ENCODE measurements at places on chromosomes 6 and 20.

DNA sequence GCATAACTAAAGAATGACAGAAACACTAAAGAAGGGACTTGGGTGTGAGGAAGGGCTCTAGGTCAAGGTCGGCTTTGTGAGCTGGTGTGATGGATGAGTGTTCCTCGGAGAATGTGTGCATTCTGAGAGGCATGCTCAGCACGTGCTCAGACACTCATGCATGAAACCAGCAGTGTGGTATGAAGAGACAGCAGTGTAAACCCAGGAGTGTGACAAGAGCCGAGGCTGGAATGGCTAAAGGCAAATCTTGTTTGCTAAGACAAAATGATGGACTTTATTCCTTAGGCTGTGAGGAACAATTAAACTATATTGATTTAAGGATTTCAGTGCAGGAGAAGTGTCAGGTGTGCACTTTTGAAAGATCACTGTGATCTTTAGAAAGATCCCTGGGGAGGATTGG, 107.4 kb upstream of the MAP7 start:
- no peak for DNase-seq

GRCh38 chr6:72035966-72036365, 149.6 kb downstream of the RIMS1 start:
- no peak for DNase-seq

- no peak for DNase-seq
Measured at GRCh38 chr6:52909131-52909530, 367 bp downstream of the GSTA3 start.

- no peak for DNase-seq
Measured at GRCh38 chr6:67411036-67411435, 1224.0 kb upstream of the ADGRB3 start.

DNA sequence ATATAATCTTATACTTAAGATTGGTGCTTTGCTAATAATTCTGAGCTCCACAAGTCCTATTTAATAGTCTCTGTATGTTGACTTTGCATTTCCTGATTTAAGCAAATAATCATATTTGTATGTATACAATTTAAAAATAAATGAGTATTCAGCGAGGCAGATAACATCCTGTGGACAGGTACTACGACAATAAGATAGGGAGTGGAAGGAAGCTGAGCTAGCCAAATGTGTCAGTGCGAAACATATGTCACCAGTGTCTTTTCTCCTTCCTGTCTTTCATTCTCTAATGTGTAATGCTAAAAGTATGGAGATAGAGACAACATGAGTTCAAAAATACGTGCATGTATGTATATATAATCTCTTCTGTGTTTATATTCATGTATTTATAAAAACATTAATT, 359.6 kb upstream of the KCNQ5 start:
- DNase-seq: no peak

DNA sequence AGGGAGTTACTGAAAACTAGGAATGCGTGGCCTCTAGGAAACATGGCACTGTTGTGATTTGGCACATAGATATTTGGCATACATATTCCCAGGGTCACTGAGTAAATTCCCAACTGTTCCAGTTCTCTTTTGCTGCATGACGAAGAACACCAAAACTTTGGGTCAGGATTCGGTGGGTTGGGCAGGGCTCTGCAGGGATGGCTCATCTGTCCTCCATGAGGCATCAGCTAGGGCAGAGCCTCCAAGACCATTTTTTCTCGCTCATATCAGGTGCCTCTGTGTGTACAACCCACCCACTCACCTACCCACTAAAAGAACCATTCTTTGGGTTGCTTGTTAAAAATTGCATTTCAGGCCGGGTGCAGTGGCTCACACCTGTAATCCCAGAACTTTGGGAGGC, 57.1 kb downstream of the SSR1 start:
- DNase-seq: no peak

GRCh38 chr20:59033616-59034165, 1.6 kb upstream of the ATP5F1E start:
- DNase-seq: no peak

GRCh38 chr20:63664861-63665594, 6.9 kb downstream of the RTEL1 start:
- DNase-seq: no peak

- DNase-seq: no peak
Measured at GRCh38 chr6:32602383-32602782, 12.7 kb upstream of the HLA-DRB1 start.

DNA sequence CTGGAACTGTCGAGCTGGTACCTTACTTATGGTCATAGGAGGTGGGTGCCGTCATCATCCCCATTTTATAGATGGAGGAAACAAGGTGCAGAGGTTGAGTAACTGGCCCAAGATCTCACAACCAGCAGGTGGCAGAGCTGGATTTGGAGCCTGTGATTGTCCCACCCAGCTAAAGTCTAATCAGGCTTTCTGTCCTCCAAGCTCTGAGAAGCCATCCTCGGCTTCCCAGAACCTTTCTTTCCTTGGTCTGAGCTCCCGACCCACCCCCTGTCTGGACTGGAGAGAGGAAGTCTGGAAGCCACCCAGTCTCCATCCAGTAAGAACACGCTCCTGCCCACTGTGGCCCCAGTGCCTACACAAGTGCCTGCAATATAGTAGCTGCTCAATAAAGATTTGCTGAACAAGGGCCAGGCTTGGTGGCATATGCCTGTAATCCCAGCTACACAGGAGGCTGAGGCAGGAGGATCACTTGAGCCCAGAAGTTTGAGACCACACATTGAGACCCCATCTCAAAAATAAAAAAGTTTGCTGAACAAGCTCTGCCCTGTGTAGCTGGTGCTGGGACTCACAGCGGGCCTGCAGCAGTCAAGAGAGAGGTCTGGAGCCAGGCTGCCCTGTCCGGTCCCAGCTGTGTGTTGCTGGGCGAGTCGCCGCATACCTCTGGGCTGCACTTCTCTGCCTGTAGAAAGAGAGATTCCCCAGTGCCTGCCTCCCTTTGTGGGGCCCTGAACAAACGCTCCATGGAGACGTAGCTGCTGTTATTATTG, 32.5 kb upstream of the DLGAP4 start:
- DNase-seq: no peak

DNA sequence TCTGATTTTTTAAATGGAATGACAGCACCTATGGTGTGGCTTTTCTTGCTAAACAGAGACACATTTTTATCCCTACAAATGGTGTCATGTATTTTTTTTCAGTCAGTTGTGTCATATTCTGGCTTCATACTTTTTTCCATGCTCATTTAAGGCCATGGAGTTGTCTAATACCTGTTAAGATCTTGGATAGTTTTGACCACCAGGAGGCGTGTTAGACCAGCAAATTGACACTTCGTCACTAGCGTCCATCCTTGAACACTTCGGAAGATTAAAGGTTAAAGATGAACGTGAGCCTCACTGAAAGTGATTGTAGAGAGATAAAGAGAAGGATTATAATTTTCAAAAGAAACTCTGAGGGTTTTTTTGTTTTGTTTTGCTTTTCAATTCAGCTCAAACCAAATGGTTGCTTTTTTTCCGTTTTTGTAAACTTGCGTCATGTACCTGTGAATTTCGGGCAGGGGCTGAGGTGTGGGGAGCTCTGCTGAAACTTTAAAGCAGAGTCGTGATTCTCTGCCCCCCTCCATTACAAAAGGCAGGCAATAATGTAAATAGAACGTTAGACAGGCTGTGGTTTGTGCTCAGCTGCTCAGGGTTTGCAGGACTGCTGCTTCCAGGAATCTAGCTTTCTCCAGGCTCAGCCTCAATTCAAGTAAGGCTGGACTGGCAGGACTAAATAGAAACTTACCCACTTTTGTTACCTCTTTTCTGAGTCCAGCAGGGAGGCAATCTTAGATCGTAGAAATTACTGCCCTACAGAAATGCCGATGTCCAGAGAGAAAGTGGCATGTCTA, 245.1 kb downstream of the FOXA2 start:
- no peak for DNase-seq

- DNase-seq: no peak
Measured at GRCh38 chr6:168934660-168935627, 318.7 kb downstream of the THBS2 start.

- DNase-seq: peak; percentile 58
Measured at GRCh38 chr6:168132531-168133167, 53.6 kb upstream of the FRMD1 start.

DNA sequence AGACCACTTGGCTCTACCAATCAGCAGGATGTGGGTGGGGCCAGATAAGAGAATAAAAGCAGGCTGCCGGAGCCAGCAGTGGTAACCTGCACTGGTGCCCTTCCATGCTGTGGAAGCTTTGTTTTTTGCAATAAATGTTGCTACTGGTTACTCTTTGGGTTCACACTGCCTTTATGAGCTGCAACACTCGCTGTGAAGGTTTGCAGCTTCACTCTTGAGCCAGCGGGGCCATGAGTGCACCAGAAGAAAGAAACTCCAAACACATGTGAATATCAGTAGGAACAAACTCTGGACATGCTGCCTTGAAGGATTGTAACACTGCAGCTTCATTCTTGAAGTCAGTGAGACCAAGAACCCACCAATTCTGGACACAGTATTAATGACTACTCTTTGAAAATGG, 89.9 kb upstream of the MBOAT1 start:
- DNase-seq: no peak

GRCh38 chr6:28816909-28817807, 106.6 kb downstream of the TRIM27 start:
- DNase-seq: no peak

- no peak for DNase-seq
Measured at GRCh38 chr6:86913795-86914194, 23.5 kb upstream of the HTR1E start.

GRCh38 chr6:28600245-28600644, 74.6 kb downstream of the GPX5 start:
- DNase-seq: no peak

DNA sequence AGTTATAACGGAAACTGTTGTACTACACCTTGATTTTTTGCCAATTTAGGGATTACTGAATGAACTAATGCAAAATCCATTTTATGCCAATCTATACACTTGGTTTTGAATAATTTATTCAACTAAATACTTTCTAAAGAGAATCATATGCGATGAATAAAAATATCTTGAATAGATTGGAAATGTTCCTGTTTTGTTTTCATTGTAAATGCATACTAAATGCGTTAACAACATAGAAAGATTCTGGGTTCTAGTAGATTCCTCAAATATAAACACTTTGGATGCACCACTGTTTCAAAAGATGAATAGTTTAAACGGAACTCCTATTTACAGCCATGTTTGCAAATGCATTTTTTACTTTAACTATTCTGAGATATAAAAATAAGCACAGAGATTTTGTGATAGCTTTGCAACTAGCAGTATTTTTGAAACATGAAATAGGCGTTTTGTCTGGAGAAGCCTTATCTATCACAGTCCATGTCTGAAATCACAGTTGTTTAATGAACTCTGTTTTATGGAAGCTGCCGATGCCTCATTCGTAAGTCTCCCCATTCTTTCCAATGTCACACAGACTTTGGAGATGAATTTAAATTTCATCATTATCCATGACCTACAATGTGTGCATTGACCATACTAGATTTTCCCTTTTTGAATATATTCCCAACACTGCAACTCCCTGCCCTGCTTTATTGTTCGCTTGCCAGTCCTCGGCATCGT, 277.7 kb upstream of the QKI start:
- no peak for DNase-seq

DNA sequence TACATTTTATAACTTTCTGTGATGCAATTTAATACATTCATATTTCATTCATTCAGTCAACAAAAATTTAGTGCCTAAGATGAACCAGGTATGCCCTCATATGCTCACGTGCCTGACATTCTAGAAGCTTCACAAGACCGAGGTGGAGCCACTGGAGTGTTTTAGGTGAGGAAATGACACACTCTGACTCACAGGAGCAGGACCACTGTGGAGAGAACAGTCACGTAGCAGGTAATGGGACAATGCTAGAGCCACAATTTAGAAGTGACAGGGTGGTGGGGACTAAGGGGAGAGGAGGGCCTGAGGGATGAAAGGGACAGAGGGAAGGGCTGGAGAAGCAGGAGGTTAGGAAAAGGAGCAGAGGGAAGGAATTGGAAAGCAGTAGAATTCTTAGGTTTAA, 17.6 kb upstream of the HLA-A start:
- no peak for DNase-seq

DNA sequence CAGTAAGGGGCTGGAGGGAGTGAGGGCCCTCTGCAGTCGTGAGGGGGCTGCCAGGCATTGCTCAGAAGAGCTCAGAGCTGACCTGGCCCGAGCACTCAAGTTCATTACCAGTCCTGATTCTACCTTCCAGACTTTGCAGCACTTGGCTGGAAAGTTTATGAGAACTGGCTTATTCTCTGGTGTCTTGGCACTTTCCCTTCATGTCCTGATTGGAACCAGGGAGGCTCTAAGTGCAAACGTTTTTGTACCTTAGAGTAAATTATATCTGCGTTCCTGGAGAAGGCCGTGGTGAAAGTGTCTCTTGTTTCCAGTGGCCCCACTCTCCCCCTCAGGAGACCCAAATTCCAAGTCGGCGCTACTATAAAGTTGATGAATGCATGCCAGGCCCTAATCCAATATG, 402.3 kb downstream of the CDC5L start:
- DNase-seq: no peak

GRCh38 chr6:25042036-25042521, 106.3 kb upstream of the RIPOR2 start:
- peak; percentile 33 for DNase-seq

DNA sequence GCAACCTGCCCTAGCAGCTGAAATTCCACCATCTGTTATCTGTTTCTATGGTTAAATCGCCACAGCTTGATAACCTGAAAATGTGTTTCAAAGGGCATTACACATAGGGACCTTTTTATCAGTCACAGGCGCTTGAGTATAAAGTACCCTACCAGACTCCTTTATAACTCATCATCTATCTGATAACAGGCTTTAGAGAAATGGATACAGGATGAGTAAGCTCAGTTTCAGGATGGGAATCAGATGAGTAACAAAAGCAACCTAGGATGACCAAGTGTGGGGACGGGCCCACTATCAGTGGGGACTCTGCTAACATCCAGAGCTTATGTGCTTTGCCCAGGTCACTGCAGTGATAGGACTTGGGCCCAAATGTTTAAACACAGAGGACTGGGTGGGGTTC, 75.6 kb downstream of the PRND start:
- no peak for DNase-seq

- no peak for DNase-seq
Measured at GRCh38 chr6:15313367-15313766, 67.5 kb downstream of the JARID2 start.

DNA sequence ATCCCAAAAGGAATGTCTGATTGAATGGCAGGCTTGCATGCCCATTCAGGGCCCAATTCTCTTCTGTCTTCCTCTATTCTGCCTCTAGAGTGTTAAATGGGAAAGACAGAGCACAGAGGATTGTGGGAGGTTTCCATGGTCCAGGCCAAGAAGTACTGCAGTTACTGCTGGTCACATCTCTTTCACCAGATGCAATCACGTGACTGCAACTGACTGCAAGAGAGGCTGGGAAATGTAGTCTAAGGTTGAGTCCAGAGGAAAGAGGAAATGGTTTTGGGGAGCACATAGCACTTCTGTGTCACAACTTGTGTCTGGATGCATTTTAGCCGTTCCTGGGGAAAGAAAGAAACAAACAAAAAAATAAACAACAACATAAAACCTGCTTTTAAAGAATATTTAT, 336.4 kb upstream of the BTBD3 start:
- no peak for DNase-seq

- no peak for DNase-seq
Measured at GRCh38 chr6:54198134-54198533, 86.9 kb downstream of the MLIP start.
